NCI-H187 treated with DMSO at 0.1 percent for 48 hours (cell line): ENCODE measurements at places on chromosomes 3 and 15.

DNA sequence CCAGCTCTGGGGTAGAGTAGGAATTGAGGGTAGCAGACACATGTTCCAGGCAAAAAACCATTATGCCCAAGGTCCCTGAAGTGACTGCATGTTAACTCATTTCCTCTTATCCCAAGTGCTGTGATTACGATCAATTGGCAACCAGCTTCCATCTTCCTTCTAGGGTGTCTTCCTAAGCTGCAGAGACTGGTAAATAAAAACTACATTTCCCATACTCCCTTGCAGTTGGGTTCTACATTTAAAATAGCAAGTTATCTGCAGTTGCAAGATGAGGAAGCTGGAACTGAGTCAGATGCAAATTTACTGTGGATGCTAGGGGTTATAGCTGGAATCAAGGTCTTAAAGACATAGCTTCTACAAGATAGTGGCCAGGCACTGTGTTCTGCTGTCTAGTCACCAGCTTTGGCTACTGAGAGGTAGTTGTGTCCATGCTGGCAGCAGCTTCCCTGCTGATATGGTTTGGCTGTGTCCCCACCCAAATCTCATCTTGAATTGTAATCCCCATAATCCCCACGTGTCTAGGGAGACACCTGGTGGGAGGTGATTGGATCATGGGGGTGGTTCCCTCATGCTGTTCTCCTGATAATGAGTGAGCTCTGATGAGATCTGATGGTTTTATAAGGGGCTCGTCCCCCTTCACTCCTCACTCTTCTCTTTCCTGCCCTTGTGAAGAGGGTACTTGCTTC lies 51.3 kb upstream of the FBN1 start:
- no peak for DNase-seq

- DNase-seq: no peak
Observed at GRCh38 chr15:62961134-62961533, 81.4 kb upstream of the TPM1 start.

GRCh38 chr15:62209322-62209721 lies 44.2 kb upstream of the C2CD4B start:
- no peak for DNase-seq

DNA sequence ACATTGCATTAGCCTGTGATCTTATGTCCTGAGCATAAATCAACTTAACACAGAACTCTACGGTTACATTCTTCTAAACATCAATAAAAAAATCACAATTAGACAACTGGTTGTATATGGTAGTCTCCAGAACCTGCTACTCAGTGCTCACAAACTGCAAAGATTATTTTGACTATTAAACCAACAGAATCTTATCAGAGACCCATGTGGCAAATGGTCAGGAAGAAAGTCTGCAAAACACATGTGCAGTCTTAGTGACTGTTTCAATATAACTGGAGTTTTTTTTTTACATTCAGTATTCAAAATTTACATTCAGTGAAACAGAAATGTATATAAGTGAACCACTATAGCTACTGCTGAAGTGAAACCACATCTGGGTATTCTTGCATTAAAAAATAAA lies 27.3 kb upstream of the PYGO1 start:
- DNase-seq: no peak
